ENCODE measurements at places on chromosomes 16 and 17.

- DNase-seq = no peak
Observed at GRCh38 chr17:64085650-64086005, 44.3 kb downstream of the ERN1 start.

- DNase-seq = no peak
Observed at GRCh38 chr16:57720142-57720575, 15.4 kb upstream of the KATNB1 start.

DNA sequence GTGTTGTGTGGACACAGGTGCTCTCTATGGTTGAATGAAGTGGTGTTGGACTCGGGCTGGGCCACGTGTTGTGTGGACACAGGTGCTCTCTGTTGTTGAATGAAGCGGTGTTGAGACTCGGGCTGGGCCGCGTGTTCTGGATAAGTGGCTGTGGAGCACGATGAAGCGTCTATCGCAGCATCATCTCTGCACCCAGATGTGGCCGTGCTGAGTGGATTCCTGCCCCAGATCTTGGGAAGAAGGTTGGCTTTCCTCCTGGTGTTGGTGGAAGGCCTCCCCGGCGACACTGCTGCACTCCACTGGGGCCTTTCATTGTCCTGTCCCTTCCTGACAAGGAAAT, 69.1 kb downstream of the RPTOR start:
- DNase-seq = no peak

GRCh38 chr16:52747088-52747595, 200.2 kb upstream of the TOX3 start:
- no peak for DNase-seq

DNA sequence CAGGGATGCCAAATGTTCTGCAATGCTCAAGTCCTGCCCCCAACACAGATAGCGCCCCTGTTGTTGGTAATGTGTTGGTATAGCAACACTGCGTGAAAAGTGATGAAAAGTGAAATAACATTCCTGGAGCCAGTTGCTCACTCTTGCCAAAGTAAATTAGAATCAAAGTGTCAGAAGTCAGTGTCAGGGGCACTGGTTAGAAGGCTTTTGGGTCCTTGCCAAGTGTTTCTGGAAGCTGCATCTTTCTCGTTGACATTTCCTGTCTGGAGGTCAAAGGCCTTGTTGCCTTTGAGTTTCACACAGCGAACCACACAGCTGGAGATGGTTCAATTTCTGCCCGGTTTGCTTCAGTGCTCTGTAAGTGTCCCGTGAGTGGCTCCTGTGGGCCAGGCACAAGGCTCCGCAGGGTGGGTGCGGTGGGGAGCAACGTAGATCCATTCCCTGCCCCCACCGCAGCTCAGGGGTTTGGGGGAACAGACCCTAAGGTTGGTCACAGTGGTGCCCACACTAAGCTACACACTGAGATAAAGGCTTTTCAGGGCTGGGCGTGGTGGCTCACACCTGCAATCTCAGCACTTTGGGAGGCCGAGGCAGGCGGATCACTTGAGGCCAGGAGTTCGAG, 3.6 kb upstream of the SLC16A5 start:
- no peak for DNase-seq

Data from SW 1271 (cell line).